ENCODE measurements at places on chromosomes 7 and 10.

- peak; percentile 36 for DNase-seq
Observed at GRCh38 chr7:151520419-151521261, 945 bp upstream of the RHEB start.

DNA sequence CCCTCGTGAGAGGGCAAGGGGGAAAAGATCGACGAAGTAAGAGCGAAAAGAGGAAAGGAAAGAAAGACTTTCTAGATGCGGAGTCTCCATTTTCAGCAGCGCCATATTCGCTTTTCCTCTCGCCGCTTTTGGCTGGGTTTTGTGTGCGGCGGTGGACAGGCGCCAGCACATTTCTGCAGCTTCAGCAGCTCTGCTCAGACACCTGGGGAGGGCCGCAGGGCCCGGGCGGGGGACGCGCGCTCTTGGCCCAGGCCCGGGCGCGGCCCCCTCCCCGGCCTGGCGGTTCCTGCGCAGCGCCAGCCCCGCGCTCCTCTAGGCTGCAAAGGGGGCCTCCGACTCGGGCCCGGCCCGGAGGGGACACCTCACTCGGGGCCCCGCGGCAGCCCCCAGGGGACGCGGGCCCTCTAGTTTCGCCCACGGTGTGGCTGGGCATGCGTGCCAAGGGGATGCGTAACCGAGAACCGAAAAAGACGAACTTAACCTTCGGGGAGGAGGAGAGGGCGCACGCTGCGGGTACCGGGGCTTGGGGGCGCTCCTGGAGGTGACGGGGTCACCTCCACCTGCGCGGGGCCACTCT, 34.5 kb upstream of the EBLN1 start:
- peak; percentile 92 for DNase-seq

DNA sequence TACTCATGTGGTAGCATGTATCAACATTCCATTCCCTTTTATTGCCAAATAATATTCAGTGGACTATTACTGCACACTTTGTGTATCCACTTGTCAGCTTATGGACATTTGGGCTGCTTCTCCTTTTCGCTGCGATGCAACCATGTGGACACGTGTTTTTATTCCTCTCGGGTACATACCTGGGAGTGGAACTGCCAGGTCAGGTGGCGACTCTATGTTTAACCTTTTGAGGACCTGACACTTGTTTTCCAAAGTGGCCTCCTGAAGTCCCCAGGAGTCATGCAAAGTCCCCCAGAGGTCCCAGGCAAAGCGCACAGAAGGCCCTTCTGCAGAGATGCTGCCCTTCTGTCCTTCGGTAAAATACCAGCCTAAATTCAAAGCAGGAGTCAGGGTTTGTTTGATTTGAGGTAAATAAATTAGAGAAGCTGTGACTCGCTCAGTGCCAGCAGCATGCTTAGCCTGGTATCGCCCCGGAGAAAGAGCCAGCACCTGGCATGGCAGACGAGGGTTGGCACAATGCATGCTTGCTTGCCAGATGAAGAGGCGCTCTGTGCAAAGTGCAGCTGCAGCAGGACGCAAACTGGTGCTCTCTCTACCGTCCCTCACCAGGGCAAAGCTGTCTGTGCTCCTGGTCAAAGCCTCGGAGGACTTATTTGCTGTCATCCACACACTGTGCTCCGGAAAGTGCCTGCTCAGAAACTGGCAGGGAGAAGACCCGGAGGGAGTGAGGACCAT, 37.8 kb downstream of the HIPK2 start:
- no peak for DNase-seq

GRCh38 chr7:84187813-84188510, 6.6 kb downstream of the SEMA3A start:
- no peak for DNase-seq

- DNase-seq, result no peak
Observed at GRCh38 chr10:31698181-31698830, 230.3 kb downstream of the ARHGAP12 start.

GRCh38 chr10:132990684-132991545, 48.5 kb upstream of the CFAP46 start:
- no peak for DNase-seq

GRCh38 chr7:22920672-22921071, 93.3 kb downstream of the HYCC1 start:
- DNase-seq, result no peak

DNA sequence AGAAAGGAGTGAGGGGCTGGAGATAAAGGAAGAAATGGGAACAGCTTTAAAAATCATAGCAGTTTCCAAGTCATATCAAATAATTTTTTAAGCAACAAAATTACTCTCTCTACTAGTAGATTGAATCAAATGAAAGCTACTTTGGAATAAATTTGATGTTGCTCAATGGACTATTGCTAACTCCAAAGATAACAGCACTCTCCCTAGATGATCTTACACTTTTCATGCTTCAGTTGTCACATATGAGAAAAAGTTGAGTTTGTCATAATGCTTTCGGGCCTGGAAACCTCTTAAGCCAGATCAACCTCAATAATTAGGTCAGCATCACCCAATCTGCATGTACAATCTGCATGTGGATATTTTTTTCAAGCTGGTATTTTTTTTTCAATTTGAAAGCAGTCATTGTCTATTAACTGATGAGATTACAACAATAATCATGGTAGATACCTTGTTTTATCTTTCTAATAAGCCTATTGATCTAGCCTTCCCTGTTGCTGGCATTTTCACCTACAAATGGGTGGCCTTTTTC, 31.3 kb downstream of the LIPJ start:
- DNase-seq, result no peak

DNA sequence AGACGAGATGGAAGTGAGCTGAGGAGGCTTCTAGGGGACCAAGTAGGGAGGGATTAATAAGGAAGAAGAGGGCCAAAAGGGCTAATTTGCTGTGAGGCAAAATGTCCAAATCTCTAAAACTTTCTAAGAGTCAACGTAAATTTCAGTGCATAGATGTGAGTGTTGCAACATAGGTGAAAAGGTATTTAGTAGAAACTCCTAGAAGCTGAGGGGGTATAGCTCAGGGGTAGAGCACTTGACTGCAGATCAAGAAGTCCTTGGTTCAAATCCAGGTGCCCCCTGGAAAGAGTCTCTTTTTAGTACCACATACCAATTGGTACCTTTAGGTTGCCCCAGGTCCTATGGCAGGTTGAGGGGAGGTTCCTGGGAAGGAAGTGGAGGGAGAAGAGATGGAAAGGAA, 48.7 kb upstream of the ZNF746 start:
- no peak for DNase-seq

DNA sequence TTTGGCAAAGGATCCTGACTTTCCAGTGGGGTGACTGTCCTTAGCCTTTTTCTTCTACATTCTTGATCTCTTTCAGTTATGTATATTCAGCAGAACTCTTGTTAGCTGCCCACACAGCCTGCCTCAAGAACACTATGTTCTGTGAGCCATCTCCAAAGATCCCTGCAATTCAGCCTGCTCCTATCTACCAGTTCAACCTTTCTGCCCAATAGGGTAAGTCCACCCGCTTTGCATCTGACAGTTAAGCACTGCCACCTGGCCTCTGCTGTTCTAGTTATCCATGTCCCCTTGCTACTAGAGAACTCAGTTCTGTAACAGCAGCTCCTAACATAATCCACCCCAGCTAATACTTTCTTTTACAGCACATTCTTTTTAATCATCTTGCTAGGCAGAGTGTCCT, 13.5 kb downstream of the OR9A2 start:
- no peak for DNase-seq

GRCh38 chr10:72035252-72035887, 53.0 kb downstream of the SPOCK2 start:
- DNase-seq, result no peak

DNA sequence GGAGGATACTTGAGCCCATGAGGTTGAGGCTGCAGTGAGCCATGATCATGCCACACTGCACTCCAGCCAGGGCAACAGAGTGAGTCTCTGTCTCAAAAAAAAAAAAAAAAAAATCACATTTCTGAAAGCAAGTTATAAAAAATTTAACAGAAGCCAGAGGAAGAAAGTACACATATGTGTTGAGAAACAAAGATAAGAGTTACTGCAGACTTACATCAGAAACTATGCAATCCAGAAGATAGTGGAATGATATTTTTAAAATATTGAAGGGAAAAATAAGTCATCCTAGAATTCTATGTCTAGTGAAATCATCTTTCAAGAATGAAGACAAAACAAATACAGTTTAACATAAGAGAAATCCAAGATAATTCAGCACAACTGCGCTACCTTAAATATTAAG, 46.9 kb downstream of the ZNF518A start:
- no peak for DNase-seq

DNA sequence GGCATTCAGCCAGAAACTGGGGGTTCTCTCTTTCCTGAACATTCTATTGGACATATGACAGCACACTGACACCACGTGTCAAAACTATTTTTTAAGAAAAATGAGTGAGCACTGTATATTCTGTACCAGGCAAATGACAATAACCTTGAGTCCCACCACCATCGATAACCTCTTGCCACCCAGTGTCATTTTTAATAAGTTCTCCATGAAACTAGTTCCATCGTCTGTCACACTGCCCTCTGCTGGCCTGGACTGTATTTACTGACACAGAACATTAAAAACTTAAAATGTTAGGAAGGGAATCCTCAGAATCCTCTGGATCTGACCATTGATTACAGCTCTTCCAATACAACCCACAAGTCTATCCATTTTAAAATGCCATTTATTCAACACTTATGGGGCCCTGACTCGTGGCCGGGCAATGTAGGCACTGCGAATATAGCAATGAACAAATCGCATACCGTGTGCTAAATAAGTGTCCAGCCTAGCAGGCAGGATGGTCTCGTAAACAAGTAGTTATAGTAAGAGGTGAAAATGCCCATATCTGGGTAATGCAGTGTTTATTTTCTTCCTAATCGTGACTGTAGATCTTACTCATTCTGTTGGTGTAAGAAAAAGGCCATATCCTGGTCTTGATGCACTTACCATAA, 35.9 kb upstream of the CACNB2 start:
- peak; percentile 13 for DNase-seq

- no peak for DNase-seq
Observed at GRCh38 chr7:101553771-101554445, 75.2 kb downstream of the MYL10 start.

DNA sequence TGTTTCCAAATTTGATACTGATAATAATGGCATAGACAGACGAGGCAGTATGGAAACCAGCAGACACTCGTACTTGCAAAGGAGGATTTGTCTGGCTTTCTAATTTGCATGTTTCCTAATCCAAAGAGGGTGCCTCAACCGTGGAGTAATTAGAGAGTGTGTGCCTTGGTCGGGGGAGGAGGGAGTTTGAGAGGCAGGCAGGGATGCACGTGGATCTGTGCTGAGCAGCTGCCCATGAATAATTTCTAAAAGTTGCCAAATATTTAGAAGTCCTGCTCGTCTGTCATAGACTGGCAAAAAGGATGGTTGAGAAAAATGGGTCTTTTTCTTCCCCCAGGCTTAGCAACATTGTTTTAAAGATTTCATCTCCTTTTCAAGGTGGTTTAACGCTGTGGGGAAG, 69.4 kb downstream of the PTPRE start:
- DNase-seq, result no peak

DNA sequence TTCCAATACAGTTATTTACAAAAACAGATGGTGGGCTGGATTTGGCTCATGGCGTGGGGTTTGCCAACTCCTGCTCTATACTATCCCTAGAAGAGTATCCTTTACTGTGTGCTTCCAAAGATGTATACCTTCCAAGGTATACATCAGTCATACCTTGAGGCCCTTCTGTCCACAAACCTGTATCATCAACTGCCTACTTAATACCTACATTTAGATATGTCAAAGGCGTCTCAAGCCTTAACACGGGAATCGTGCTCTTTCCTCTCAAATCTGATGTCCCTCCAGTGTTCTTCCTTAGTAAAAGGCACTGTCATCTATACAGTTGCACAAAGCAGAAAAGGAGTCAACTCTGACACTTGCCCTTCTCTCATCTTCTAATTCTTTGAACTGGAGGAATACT, 36.9 kb downstream of the NAMPT start:
- DNase-seq, result no peak

GRCh38 chr7:114981323-114981722, 59.4 kb downstream of the MDFIC start:
- DNase-seq, result no peak

DNA sequence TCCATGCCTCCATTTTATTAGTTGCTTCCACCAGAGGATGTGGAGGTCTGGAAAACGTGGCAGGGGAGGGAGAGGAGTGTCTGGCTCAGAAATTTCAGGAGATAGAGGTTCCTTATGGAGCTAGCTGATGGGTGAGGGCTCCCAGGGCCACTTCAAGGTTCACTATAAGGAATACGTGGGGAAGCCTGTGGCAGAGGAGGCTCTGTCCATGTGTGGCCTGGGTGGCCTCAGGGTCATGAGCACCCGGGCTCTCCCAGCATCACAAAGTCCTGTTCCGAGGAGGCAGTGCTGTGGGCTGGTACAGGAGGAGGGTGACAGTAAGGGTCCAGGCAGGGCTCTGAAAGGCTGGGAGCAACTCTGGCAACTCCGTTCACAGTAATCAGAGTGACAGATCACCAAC, 24.6 kb downstream of the ARHGAP22 start:
- DNase-seq, result no peak

All from stimulated activated naive B cell treated with anti-CD40 and anti-IgM and Interleukin-4, amounts not matched to agents 10 μg/mL and 1 μg/mL and 100 μg/mL, for 72 hours (primary cell).